M059J (cell line): ENCODE measurements at places on chromosomes 7 and 10.

GRCh38 chr7:41795276-41795833 is 92.5 kb upstream of the INHBA start:
- no peak for DNase-seq

DNA sequence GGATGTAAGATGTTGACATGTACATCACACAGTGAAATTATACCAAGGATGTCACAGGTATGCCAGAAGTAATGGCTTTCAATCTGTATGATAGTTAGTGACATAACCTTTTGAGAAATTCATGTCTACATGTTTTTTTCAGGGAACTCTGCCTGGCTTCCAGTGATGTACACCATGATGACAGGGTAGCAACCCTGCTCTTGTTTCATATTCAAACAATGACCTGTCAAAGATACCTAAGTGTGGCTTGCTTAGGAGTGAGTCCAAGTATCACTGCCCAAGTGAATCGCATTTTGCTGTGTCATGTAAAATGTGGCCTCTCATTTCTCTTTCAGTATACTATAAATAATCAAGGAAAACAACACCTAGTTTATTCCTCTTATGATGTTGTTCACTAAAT is 205.8 kb upstream of the DKK1 start:
- peak; percentile 3 for DNase-seq

- DNase-seq = peak; percentile 12
Observed at GRCh38 chr10:118106426-118106825, 59.7 kb upstream of the RAB11FIP2 start.

DNA sequence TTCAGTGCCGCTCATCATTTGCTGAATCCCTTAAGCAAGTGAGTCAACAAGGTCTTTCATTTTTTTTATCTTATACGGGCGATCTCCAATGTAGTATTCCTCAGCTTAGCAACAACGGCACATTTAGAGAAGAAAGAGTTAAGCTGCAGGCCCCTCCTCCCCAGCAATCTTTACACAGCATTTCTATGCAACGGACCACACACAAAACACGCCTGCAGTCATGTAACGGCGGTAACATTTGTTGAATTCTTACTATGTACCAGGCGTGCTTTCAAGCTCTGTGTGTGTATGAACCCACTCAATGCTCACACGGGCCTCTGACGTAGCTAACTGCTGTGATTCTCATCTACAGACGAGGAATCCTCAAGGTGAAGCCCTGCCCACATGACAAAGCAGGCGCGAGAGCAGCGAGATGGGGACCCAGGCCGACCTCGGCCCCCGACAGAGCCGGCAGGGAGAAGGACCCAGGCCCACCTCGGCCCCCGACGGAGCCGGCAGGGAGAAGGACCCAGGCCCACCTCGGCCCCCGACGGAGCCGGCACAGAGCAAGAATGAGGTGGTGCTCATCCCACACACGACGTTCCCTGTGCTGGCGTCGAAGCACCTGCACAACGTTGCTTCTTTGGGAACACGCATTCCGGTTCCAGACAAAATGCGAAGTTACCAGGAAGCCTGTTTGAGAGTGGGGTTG is 240.7 kb downstream of the ZMYND11 start:
- no peak for DNase-seq

GRCh38 chr10:22824520-22824919 is 103.3 kb upstream of the ARMC3 start:
- DNase-seq = peak; percentile 36

GRCh38 chr10:47031901-47032465 is 120.8 kb downstream of the PTPN20 start:
- DNase-seq = peak; percentile 18

GRCh38 chr7:71652510-71652909 is 520.6 kb downstream of the GALNT17 start:
- DNase-seq = no peak

DNA sequence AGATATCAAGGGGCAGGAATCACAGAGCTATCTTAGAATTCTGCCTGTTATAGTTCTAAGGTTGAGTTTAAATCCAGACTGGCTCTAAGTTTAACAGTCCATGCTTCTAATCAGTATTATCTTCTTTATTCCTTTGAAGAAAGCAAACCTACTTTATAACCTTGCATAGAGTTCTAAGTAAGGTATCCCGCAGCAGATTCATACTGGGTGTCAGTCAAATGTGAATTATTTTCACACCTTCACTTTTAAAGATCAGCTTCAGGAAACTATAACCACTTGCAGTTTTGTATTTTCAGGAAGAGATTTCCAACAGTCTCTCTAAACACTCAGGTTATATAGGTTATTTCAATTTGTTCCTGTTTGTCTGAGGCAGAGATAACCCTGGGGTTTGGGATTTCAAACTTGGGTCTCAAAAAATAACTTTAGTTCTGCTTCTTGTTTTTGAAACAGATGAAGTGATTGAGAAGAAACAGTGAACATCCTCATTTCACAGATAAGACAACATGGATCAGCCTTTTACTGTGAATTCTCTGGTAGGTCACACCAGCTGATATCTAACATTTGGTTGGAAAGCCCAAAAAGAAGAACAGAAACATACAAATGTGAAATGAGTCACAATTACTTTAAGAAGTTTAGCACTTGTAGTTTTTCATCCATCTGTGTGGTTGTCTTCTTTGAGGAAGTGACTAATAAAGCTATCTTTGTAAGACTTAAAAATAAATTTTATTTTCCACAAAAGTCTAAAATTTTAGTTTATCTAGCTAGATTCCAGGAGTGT is 21.4 kb downstream of the STAMBPL1 start:
- DNase-seq = peak; percentile 31

- DNase-seq = no peak
Observed at GRCh38 chr7:7820409-7820808, 102.0 kb upstream of the RPA3 start.

DNA sequence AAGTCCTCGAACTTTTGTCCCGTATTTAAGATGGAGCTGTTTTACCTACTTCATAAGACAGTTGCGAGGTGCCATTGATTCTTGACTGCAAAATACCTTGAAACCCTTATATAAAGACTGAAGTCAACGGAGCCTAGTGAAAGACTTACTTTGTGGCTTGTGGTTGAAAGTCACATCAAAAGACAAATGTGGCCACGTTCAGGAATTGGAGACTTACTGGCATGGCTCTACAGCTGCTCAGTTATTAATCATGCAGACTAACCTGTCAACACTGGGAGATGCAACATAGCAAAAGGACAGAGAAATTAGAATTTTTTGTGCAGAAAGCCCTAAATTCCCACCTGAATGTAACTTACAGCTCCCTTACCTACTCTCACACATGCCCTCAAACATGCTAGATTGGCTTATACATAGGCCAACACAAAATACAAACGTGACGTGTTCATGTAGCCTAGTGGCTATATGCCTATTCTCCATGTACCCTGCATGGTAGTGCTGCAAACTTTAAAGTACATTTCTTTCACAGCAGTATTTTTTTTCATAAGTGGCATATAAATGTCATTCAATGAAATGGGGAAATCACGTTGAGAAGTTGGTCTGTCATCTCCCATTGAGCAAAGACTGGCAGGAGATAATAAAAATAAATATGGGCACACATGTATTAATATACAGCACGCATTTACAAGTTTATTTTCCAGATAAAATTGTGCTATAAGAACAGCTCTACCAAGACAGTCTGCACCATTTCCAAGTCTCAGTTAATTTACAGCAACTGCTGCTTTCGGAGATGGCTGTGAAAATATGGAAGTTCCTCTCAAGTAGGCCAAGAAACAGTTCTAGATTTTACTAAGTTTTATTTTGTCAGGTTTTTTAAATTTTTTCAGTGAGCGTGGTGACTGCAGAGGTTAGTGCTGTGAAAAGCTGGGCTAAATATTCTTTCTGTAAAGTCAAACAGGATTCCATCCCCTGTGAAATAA is 170.4 kb upstream of the C7orf33 start:
- no peak for DNase-seq

- DNase-seq = no peak
Observed at GRCh38 chr10:69614130-69614529, 15.9 kb upstream of the FAM241B start.

DNA sequence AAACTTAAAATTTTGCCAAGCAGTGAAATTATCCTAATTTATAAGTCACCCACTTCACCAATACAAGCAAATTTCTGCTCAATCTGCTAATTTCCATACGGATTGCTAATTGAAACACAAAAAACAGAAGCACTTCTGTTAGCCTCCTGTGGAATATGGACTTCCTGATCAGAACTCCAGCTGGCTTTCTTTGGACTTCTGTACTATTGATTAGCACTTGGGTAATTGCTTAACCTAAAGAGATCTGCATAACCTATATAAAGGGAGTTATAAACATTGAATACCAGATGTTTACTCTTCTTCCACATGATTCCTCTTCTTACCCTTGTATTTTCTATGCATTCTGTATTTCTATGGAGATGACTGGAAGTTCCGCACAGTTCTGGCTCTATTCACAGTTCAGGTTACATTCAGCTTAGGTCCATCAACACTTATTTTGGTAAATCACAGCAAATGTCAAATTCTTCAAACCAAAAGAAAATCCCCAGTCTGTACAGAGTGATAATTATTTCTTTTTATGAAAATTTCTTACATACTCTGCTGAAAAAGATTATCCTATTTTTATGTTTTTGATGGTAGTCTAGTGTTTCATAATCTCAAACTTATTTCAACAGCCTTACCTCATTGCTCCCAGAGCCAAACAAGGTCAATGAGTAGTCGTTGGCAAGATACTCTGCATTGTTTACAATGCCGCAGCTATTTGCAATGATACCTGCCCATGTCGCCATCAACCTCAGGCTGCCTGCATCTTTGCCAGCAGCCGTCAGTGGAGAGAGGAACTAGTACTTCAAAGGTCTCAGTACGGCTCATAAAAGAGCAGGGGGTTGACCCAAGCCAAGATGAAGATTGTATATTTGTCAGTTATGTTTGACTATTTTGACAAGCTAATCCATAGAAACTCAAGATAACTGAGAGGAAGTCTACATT is 225.6 kb downstream of the AHR start:
- peak; percentile 97 for DNase-seq

GRCh38 chr7:140451716-140452115 is 27.6 kb downstream of the MKRN1 start:
- DNase-seq = no peak

DNA sequence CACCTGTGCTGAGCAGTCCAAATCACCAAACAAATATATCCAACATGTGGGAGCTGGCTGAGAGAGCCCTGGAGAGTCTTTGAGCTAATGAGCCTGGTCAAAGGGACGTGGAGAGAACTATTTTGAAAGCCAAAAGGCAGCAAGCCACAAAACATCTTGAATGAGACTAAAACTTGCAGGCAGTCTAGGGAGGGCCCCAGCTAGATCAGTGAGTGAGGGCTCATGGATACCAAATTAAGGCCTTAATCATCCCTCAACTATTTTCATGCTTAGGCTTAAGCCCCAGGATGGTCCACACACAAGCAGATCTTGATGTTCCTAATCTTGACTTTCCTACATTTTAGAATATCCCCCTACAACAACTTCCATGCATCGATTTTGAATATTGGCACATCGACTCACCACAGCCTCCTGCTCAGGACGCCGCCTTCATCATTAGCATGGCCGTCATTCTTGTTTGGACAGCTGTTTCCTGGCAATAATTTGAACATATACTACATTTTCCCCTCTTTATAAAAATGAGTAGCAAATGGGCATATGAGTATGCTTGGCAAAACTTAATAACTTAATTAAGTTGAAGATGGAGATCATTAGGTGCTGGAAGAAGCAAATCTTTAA is 86.9 kb upstream of the ADAM12 start:
- DNase-seq = no peak

- DNase-seq = no peak
Observed at GRCh38 chr10:99533496-99534449, 1.0 kb downstream of the NKX2-3 start.

DNA sequence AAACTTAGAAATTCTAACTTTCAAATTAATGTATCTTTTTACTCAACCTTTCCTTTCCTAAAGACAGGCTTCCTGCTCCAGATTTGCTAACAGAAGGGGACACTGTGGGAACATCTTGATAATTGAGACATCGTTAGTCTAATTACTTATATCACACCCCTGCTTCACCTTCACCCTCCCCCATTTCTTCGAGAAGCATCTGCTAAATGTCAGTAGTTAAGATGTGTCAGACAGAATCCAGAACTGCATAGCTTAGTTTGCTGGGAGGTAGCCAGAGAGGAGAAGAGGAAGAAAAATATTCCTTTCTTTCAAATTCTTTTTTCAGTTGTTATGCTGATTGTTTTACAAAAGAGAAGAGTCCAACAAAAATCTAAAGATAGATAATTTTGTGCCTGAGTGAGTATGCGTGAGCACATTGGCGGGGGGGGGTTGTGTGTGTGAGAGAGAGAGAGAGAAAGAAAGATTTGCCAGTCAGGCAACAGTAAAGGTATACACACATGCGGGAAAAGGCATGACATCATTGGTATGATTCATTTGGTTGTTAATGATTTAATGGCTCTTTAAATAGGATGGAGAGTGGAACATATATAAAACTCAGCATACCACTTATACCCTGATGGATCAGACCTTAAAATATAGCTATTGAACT is 192.4 kb downstream of the PTN start:
- DNase-seq = peak; percentile 37

- no peak for DNase-seq
Observed at GRCh38 chr10:79285315-79286197, 61.7 kb upstream of the PPIF start.

DNA sequence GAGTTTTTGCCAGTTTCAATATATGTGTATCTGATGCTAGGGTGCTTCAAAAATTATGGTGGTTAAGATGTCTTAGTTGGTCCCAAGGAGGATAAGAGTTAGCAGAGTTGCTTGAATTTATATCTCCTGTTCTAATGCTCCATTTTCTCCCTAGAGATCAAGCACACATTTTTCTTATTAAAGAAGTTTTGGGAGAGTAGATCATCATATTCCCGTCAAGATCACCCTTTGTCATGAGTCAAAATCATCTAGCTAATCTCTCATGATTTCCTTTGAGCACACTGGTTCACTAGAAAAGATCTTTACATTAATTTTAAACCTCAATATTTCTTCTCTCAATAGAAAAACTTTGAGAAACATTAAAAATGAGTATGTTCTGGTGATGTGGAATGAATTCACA is 429.9 kb upstream of the SEMA3A start:
- DNase-seq = no peak
